ENCODE measurements at places on chromosomes 12 and 14. TPM values are rescaled to one million over a fixed set of nuclear protein-coding genes. Genes with fewer than 3 reads are reported as not detected.

DNA sequence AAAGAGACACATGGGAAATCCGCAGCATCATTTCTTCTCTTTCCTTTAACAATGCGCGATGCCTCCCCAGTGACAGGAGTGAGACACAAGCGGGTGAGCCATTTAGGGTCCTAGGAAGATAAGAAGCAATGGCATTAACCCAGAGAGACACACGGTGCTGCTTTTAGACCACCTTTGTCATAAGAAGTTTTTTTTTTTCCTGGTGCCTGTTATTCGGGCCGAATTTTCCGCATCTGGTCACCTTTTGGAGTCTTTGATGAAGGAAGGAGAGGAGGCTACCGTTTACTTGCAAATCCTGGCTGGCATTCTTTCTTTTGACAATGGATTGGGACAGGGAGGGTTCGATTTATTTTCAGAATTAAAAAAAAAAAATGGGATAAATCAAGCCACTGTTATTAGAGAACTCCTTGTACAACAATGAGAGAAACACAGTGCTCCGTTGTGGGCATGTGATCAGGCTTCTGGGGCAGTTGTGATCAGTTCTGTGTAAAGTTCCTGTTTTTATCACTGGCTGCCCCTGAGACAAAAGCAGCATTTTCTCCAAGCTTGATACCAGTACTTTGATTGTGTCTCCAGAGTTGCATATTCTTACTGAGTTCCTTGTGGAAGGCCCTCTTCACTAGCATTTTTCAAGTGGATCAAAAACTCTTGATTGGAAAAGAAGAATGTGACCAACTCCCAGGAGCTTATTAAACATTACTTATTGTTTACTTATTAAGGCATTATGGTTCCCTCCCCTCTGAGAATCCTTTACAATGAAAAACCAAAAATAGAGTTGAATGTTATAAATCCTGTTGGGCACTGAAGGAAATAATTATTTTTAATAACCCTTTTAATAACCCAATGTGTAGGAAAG lies 1.1 kb downstream of the DIP2B start:
- no peaks in the 10 kb centered on the region for H3K27me3 ChIP-seq
- H3K36me3 ChIP-seq: no peaks in the 10 kb centered on the region
- DNase-seq: peak; percentile 10
- no peaks in the 10 kb centered on the region for H3K4me1 ChIP-seq

- H3K36me3 ChIP-seq: no peaks in the 10 kb centered on the region
- H3K4me3 ChIP-seq: no peak overlapping the region
- no peaks in the 10 kb centered on the region for H3K27me3 ChIP-seq
- DNase-seq: peak; percentile 81
- H3K27ac ChIP-seq: no peak overlapping the region
Observed at GRCh38 chr14:58100735-58101368, 51.2 kb downstream of the ARMH4 start.

- H3K4me3 ChIP-seq: no peak overlapping the region
- H3K36me3 ChIP-seq: peaks cover 45% of the 10 kb centered on the region
- H3K27ac ChIP-seq: peak overlapping the region; percentile 97
- DNase-seq: no peak
- H3K27me3 ChIP-seq: no peaks in the 10 kb centered on the region
- peaks cover 57% of the 10 kb centered on the region for H3K4me1 ChIP-seq
Observed at GRCh38 chr14:22846811-22847307, 10.5 kb downstream of the MMP14 start.

DNA sequence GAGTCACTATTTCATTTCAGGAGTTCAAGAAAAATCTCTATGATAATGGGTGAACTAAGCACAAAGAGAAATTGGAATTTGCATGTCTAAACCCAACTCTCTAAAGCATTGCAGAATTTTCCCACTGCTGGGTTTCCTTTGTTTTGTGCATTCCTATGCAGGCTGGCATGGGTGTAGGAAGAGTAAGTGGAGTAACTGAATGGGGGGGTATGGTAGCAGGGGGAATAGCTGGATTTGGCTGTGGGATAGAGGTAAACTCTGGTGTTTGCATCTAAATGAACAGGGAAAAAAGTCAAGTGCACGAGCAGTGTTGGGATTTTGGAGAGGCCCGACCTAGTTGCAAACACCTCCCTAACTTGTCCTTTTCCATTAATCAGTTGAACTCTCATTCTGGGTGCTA lies 159.1 kb downstream of the ANO4 start:
- H3K4me3 ChIP-seq: no peak overlapping the region
- no peaks in the 10 kb centered on the region for H3K36me3 ChIP-seq
- H3K4me1 ChIP-seq: no peaks in the 10 kb centered on the region
- H3K27ac ChIP-seq: no peak overlapping the region
- DNase-seq: no peak
- no peaks in the 10 kb centered on the region for H3K27me3 ChIP-seq

DNA sequence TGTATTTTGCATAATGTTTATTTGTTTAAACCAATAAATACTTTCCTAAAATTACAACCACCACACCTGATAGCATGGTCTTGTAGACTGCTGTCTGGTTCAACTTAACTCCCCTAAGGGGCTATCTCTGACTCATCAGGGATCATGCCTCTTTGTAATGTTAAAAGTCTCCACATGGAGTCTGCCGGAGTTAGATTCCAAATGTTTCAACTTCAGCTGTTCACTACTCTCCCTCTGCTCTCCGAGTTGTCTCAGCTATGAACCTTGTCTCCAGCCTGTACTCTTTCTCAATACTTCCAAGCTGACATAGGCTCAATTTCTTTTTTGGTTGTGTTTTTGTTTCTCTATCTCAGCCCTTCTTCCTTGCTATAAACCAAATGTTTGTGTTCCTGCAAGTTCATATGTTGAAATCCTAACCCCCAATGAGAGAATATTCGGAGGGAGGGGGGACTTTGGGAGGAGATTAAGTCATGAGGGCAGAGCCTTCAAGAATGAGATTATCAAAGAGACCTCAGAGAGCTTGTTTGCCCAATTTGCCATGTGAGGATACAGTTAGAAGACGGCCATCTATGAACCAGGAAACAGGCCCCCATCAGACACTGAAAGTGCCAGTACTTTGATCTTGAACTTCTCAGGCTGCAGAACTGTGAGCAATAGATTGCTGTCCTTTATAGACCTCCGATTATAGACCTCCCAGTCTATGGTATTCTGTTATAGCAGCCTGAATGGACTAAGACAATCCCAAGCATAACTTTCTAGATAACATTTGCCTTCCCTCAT lies 858.2 kb downstream of the VRK1 start:
- H3K36me3 ChIP-seq: no peaks in the 10 kb centered on the region
- no peak for DNase-seq
- no peak overlapping the region for H3K27ac ChIP-seq
- no peak overlapping the region for H3K4me3 ChIP-seq
- no peaks in the 10 kb centered on the region for H3K4me1 ChIP-seq

- no peaks in the 10 kb centered on the region for H3K4me1 ChIP-seq
- no peaks in the 10 kb centered on the region for H3K27me3 ChIP-seq
- no peak overlapping the region for H3K4me3 ChIP-seq
- H3K27ac ChIP-seq: no peak overlapping the region
- DNase-seq: no peak
- H3K36me3 ChIP-seq: no peaks in the 10 kb centered on the region
Observed at GRCh38 chr14:83478741-83479140, 1945.1 kb upstream of the SEL1L start.

- DNase-seq: peak; percentile 36
- peak overlapping the region; percentile 83 for H3K27ac ChIP-seq
- peaks cover 11% of the 10 kb centered on the region for H3K4me1 ChIP-seq
- peak overlapping the region; percentile 60 for H3K4me3 ChIP-seq
Observed at GRCh38 chr14:92513966-92514843, 624 bp downstream of the RIN3 start.

Gene HOXC4
- 0.26 TPM for total RNA-seq

DNA sequence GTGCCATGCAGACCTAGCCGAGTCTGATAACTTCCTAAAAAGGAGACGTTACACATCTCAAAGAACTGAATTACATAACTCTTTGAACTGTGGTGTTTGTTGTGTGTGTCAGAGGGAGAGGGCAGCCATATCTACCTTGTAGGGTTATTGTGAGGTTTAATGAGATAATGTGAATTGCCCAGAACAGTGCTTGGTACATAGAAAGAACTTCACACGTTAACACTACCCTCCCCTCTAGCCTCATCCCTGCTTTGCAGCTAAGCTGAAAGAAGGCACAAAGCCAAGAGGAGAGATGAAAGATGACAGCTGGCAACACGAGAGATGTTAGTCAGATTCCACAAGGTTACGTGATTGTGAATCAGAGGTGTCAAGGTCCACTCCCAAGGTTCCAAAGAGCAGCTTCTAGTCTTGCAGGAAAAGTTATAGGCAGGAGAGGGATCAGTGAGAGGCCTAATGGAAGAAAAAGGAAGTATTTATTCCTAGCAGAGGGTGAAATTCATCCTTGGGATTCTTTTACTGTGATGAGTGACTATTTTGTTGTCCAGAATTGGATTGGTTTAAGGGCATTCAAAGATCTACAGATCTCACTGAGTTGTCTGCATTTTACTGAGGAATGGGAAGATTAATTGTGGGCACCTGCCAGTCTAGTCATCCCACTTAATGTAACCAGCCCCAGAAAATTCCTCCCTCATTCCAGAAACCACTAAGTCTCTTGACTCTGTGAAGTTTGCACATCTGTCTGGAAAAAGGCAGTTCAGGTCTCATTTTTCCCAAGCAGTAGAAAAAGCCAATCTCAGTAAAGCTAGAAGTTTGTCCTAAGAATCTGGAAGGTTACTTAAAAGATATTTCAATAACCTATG lies 25.9 kb upstream of the WNK1 start:
- H3K27me3 ChIP-seq: no peaks in the 10 kb centered on the region
- H3K27ac ChIP-seq: no peak overlapping the region
- no peaks in the 10 kb centered on the region for H3K4me1 ChIP-seq
- H3K36me3 ChIP-seq: no peaks in the 10 kb centered on the region
- H3K4me3 ChIP-seq: no peak overlapping the region

DNA sequence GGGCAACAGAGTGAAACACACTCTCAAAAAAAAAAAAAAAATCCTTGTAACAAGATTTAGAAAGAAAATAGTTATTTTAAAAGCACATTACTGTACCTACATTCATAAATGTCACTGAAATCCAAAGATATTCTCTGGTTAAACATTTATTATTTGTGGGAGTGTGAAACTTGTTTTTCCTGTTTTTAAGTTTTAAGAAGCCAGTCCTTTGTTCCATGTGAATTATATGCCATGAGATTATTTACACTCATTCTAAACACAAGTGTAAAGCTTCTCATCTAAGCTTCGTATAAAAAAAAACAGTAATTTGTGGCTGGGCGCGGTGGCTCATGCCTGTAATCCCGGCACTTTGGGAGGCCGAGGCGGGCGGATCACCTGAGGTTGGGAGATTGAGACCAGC lies 15.0 kb downstream of the VCPKMT start:
- H3K36me3 ChIP-seq: peaks cover 1% of the 10 kb centered on the region
- no peak overlapping the region for H3K4me3 ChIP-seq
- no peaks in the 10 kb centered on the region for H3K4me1 ChIP-seq

DNA sequence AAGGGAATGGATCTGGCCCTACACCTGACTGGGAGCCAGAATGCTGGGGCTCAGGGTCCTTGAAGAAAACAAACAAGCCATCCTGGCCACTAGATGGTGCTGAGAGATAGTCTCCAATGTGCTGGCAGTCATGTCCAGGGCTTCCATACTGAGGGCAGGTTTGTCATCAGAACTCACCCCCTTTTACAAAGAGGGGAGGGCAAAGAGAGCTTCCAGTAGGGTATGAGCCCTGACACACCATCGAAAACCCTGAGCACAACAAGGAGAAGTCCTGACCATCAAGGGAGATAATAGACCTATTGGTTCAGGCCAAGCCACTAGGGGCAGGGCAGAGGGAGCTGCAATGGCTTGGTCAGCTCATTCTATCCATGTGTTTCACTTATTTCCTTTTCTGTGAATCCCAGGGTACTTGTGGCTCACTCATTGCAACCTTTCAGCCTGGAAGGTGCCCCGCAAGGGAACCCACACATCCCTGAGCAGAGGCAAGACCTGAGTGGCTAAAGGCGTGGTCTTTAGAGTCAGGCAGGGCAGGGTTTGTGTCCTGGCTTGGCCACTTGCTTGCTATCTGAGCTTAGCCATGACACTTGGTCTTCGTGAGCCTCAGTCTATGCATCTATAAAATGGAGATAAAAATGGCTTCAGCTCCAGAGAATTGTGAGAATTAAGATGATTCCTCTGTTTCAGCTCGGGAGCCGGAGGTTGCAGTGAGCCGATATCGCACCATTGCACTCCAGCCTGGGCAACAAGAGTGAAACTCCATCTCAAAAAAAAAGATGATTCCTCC lies 6.2 kb upstream of the PLEKHH1 start:
- no peak overlapping the region for H3K27ac ChIP-seq
- no peaks in the 10 kb centered on the region for H3K36me3 ChIP-seq
- peaks cover 18% of the 10 kb centered on the region for H3K27me3 ChIP-seq
- no peak overlapping the region for H3K4me3 ChIP-seq
- H3K4me1 ChIP-seq: no peaks in the 10 kb centered on the region

Gene CMTM5
- 0.77 TPM for total RNA-seq

- no peaks in the 10 kb centered on the region for H3K4me1 ChIP-seq
- no peak for DNase-seq
- H3K27ac ChIP-seq: no peak overlapping the region
- H3K4me3 ChIP-seq: no peak overlapping the region
Observed at GRCh38 chr12:116803013-116803736, 65.1 kb downstream of the RNFT2 start.

- H3K4me1 ChIP-seq: no peaks in the 10 kb centered on the region
- no peaks in the 10 kb centered on the region for H3K36me3 ChIP-seq
- H3K27me3 ChIP-seq: no peaks in the 10 kb centered on the region
- no peak for DNase-seq
Observed at GRCh38 chr12:127106041-127106440, 1160.9 kb upstream of the TMEM132C start.

DNA sequence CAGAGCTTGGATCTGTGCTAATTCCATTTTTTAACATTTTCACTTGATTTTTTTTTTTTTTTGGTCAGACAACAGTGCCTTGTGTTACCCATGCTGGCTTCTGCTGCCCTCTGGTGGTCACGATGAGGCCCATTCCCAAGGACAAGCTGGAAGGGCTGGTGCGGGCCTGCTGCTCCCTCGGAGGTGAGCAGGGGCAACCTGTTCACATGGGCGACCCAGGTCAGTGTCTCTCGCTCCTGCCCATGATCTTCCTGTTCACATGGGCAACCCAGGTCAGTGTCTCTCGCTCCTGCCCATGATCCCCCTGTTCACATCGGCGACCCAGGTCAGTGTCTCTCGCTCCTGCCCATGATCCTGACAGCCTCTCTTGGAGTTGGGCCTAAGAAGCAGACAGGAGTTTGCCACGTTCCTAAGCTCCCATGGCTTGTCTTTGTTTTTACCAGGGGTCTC lies 59.4 kb downstream of the DGLUCY start:
- peaks cover 2% of the 10 kb centered on the region for H3K36me3 ChIP-seq
- peak; percentile 65 for DNase-seq
- no peak overlapping the region for H3K27ac ChIP-seq
- H3K27me3 ChIP-seq: no peaks in the 10 kb centered on the region
- no peak overlapping the region for H3K4me3 ChIP-seq

- no peaks in the 10 kb centered on the region for H3K27me3 ChIP-seq
- no peak overlapping the region for H3K4me3 ChIP-seq
- H3K27ac ChIP-seq: no peak overlapping the region
- H3K4me1 ChIP-seq: peaks cover 5% of the 10 kb centered on the region
- DNase-seq: peak; percentile 96
Observed at GRCh38 chr14:57833323-57833722, 32.6 kb downstream of the SLC35F4 start.

All from fibroblast of lung (primary cell).